ENCODE measurements at places on chromosomes 11 and 22.

DNA sequence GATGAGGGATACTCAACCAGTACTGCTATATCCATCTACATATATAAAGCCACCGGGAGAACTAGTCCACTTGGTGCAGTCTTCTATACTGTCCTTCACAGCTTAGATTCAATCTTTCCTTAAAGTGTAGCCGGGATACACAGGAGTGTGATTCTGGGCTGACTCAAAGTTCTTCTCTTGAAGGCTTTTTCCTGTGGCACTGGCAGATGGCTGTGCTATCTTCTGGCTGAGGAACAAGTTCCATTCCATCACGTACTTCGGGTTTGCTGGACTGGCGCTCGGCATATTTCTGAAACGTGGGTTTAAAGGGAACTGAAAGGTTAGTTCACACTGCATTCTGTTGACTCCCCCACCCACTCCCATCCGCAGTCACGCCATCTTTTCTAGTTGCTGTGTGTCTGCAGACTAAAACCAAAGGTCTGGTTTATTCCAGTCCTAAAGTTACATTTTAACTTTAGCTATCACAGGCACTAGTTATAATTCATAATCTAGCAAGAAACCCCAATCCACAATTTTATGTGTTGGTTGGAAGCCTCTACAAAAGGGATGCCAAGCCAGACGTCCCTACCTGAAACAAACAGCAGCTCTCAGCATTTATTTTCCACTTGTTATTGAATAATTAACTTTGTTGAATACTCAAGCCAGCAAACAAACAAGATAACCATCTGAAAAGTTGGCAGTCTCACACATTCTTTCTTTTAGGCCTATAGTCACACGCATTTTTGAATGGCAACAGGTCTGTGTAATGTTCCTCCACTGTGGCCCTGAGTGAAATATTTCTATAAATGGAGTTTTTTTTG lies 7.5 kb upstream of the C11orf65 start:
- DNase-seq = no peak

DNA sequence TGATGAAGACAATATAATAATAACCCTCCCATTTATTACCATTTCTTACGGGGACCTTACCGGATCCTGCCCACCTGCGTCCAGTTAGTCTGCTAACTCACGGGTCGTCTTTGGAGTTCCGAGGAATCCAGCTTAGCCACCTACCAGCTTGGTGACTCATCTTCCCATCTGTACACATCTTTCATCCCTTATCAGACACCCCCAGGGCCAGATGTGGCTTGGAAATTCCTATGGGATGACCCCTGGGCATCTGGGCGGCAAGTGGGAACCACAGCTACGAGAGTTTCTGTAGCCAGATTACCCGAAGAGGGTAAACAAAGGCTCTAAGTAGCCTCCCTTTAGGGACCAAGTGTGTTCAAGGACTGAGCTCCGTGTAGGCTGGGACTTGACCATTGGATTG lies 12.8 kb upstream of the PRR5 start:
- DNase-seq = no peak

- peak; percentile 46 for DNase-seq
Measured at GRCh38 chr22:27405672-27406388, 395.7 kb downstream of the MN1 start.

DNA sequence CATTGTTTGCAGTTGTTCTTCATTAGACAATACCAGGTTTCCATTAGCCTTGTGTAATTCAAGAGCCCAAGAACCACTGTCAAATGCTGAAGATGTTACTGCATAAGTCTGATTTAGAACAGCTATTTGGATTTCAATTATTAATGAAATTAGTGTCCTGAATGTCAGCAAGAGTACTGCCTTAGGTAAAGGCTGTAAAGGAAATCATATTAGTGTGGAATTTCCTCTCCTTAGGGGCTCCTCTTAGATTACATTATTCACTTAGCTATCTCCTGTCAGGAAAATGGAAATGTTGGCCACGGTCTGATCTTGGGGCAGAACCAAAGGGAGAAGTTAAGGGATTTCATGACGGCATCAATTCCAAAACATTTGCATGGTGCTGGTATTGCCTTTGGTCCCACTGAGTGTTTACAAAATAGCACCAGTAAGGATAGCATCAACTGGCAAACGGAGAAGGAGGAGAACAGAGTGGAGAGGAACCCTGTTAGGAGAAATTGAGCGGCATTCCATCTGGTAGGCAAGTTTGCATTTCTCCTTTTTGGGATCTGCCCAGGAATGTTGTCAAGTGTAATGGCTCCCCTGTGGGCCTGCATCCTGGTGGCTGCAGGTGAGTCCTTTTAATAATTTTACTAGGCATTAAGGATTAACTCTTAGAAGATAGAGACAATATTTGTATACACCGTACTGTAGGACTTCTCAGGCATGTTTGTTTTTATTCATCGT lies at the start of gene HTR3B:
Gene HTR3B, plus strand, starts transcription at position 418 of the 723 bp plus-strand sequence. Its CDS starts 138 bp downstream, at position 556.
- no peak for DNase-seq

DNA sequence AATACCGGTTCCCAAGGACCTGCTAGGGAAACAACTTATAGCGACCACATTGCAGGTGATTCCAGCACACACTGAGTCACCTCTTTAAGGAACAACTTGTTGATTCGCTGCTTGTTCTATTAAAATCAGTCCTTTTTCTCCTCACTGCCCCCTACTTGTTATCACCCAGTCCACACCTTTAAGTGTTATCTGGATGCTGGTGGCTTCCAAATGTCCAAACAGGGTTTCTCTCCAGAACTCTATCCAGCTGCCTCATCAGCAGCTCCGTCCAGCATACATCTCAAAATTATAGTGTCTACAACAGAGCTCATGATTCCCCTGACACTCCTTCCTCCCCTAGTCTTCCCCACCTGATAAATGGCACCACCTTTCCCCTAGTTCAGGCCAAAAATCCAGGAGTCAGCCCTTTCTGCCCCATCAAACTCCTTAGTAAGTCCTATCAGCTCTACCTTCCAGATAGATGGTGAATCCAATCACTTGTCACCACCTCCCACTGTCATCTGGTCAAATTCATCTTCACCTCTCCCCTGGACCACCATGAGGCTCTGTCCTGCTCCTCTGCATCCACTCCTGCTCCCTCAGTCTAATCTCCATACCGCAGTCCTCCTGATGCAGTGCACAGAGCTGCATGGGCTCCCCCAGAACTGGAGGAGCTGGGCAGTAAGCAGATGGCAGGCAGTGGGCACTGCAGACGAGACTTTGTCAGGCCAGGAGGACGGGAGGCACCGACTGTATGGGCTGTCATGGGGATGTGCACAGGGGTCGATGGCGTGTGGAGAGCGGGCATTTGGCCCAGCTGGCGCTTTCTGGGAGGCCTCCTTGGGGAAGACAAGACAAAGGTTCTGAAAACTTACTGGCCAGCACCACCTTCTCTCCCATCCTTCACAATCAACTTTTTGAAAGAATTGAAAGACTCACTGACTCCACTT lies 19.3 kb downstream of the IL10RA start:
- no peak for DNase-seq

All from OCI-LY7 (cell line).